Stromal cell of bone marrow (primary cell): ENCODE measurements at places on chromosomes 11 and 22.

DNA sequence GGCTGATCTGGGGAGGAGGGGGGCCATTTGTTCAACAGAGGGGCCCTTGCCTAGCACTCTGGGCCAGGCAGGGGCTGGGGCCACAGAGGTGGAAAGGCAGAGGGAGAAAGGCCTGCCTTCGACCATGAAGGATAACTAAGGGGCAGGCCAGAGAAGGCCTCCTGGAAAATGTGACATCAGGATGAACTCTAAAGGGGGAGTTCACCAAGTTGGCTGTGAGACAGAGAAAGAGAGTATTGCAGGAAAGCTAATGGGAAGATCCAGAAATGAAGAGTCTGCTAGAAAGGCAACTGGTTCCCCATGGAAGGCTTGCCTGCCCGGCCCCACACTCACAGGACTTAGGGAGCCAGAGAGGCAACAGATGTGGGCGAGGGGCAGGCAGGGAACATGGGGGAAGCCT lies 16.3 kb downstream of the CSNK1E start:
- DNase-seq, result no peak

GRCh38 chr22:40533712-40534378 lies 102.7 kb downstream of the MRTFA start:
- peak; percentile 50 for DNase-seq

DNA sequence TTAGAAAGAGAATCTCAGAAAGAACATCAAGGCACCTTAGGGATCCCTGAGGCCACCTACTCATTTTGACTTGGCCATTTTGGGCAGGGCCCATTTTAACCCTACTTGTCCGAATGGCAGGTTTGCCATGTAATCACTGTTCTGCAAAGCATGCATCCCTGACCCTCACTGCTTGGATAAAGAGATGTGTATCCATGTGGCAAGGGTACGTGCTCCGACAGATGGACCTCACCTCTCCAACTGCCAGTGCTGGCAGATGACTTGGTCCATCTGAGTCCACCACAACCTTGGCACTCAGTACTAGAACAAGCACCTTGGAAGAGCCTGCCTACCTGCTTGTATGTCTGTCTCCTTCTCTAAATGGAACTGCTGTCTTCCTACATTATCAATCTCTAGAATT lies 139.4 kb downstream of the SPATA19 start:
- no peak for DNase-seq

- no peak for DNase-seq
These were observed 7.1 kb upstream of the FLI1 start for GRCh38 chr11:128686745-128687177.

GRCh38 chr22:41242396-41243117 lies 1.8 kb upstream of the CHADL start:
- DNase-seq, result no peak

GRCh38 chr22:44182588-44183286 lies 2.0 kb downstream of the PARVG start:
- DNase-seq, result no peak

- no peak for DNase-seq
These were observed 82.0 kb downstream of the CELSR1 start for GRCh38 chr22:46455446-46455845.

GRCh38 chr11:19472679-19473078 lies 231.9 kb upstream of the E2F8 start:
- DNase-seq, result peak; percentile 31

GRCh38 chr11:12248330-12248729 lies 129.0 kb upstream of the PARVA start:
- DNase-seq, result no peak

DNA sequence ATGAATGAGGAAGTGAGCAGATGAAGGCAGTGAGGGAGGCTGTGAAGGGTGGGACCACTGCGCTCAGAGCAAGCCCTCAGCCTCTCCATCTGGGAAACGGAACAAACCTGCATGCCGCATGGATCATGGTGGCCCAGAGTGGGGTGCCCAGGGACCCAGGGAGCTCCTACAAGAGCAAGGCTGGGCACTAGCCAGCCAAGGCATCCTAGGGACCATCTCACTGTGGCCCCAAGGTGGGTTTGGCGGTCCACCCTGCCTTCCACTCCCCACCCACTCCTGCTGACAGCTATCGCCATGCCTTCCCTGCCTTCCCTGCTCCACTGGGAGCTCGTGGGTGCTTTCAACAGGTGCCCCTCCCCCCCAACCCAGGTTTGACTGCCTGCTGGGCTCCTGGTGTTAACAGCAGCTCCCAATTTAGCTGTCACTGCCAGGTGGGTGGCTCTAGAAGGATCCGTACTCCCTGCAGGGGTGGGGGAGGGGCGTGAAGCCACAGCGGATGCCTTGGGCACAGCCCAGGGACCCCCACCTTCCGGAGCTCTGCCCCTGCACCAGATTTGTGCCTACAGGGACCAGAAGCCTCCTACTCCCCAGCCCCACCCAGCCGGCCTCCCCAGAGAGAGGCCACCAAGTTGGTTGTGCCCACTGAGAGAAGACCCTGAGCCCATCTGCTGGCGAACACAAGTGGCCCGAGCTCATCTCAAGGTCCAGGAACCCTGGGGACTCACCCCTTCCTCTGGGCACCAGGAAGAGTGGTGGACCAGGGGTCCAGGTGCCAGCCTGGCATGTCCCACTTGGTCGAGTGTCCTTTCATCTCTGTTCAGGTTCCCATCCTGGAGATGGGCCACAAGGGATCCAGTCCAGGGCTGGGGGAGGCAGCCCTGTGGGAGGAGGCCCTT lies 29.7 kb upstream of the PRODH start:
- no peak for DNase-seq

DNA sequence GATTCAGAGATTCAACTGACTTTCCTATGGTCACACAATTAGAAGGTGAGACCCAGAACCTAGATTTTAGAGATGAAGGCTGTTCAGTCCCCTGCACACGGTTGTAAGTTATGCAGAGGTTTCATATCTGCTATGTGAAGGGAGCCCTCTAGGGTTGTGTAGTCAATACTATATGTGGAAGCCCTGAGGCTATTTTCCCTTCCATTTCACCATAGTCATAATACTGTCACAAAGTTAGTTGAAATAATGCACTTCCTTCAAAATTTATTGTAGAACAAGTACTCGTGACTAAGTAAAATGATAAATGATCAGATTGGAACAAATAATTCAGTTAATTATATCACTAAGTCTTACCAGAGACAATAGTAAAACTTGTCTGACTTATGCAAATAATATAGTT lies 48.8 kb downstream of the ENDOD1 start:
- no peak for DNase-seq

DNA sequence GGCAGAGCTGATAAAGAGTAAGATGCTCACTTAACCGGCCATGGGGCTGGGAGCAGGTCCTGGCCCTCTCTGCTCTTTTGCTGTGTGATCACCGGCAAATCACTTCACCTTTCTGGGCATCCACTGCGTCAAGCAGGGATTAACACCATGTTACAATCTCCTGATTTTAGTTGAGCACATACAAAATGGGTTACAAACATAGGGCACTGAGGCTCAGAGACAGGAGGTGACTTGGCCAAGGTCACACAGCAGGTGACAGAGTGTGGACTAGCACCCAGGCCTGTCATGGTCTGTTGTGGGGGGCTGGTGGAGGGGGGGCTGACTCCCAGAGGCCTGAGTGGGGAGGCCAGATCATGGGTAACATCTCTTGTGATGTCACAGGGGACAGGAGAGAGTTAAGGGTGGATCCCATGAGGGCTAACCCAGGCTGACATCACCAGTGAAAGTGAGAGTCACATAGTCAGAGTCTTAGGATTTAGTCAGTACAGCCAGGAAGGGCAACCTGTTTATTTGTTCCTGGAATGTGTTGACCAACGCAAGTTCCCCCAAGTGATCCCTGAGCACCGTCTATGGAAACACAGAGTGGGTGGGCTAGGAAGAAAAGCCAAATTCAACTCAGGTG lies 27.8 kb downstream of the GDPD5 start:
- no peak for DNase-seq

GRCh38 chr11:116895048-116895757 lies 57.8 kb upstream of the APOA1 start:
- DNase-seq, result no peak

DNA sequence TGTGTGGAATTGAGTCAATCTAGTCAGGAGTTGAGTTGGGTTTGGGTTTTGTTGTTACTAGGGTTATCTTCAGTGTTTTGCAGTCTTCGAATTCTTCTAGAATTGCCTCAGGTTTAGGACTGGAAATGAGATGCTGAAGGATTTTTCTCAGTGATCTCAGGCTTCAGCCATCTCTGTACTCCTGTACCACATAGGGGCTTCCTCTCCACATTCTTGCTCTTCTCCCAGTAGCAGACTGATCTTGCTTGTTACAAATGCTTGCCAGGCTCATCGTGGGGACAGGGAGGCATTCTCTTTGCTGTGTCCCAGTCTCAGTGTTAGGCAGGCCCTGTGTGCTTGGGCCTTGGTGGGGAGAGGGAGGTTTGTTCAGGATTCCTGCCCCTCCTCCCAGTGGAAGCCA lies 96.1 kb downstream of the LRRC32 start:
- DNase-seq, result no peak

DNA sequence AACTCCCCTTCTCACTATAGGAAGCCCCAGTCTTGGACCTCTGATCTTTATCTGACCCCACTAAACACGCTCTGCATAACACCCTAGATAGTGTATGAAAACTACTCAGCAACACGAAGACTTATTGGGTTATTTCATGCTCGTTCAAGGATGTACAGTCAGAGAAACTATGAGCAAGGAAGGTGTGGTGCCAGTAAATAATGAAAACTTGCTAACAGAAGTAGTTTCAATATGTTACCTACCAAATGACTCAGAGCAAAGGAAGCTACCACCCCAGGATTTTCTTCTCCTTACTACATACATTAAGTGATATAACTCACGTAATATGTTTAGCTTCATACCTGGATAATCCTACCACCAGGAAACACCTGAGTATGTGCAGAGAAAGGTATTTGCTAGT lies 25.9 kb upstream of the LYVE1 start:
- no peak for DNase-seq

DNA sequence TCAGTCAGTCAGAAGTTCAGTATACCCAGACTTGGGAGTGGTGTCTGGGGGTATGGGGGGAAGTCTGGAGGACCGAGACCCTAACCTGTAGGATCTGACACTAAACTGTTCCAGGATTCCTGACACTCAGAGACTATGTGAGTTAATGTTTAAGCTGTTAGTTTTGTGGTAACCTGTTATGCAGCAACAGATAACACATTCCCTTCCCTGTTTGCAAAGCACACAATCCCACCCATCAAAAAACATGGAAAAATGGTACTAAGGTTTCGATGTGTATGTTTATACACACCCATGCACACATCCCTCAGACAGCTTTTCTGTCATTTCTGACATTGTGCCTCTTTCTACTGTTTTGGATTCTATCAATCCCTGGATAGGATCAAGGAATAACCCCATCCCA lies 27.6 kb downstream of the ZNF280B start:
- no peak for DNase-seq

DNA sequence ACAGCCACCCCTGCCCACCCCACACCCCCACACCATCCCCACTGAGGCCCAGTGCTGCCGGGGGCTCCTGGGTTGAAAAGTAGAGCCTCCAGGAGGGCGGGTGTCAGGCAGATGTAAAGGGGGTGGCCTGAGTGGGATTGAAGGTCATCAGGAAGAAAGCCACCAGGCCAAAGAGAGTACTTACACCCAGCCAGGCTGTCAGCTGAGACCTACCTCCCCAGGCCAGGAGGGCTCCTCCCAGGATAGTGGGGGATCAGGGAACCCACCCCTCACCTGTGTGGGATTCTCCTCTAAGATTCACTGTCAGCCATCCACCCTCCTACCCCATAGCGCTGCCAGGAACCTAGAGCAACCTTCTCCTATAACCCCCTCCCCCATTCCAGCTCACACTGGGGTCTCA lies 17.2 kb upstream of the FCHSD2 start:
- no peak for DNase-seq

- DNase-seq, result no peak
These were observed 55.4 kb upstream of the PLET1 start for GRCh38 chr11:112315861-112316739.

DNA sequence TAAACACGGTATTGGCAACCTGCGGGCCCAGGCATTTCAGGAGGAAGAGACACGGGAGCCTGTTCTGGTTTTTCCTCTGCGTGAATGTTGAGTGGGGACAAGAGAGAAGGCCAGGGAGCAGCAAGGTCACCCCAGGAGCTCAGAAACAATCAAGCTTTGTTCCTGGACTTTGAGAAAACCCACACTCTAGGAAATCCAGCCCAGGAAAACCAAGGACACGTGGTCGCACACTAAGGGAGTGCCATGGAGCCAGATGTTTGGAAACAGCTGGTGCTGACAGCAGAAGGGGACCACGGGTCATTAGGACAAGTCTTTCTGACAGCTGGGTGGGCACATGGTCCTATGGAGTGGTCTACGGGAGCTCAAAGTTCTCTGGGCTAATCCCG lies 44.1 kb downstream of the MYH9 start:
- no peak for DNase-seq

GRCh38 chr22:43244803-43245527 lies 58.0 kb upstream of the TTLL12 start:
- no peak for DNase-seq

DNA sequence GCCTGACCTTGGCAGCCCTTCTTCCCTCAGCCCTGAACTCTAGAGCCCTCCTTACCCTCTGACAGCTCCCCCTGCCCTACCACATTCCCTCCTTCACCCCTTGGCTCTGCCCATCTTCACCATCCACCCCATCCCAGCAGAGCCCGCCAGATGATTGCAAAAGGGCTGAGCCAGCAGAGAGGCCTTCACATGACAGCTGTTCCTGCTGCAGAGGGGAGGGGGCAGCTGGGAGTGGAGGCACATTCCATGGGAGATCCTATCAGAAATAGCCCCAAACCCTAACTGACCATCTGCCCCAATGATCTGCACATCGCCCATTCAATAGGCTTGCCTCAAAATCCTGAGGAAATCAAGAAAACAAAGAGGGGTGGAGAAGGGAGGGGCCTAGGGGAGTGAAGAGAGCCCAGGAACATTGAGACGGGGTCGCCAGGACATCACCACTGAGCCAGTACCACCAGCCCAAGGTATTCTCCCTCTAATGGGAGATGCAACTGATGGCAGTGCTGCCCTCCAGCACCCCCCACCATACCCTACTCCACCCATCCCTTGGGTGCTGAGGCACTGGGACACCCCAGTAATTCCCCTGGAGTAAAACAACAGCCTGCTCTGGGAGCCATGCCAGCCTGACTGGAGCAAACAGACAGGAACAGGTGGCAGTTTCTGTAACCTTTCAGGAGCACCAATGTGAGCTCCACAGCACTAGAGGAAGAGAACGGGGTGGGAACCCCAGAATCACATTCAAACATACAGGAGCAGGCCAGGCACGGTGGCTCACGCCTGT lies 8.0 kb upstream of the AHNAK start:
- DNase-seq, result no peak

DNA sequence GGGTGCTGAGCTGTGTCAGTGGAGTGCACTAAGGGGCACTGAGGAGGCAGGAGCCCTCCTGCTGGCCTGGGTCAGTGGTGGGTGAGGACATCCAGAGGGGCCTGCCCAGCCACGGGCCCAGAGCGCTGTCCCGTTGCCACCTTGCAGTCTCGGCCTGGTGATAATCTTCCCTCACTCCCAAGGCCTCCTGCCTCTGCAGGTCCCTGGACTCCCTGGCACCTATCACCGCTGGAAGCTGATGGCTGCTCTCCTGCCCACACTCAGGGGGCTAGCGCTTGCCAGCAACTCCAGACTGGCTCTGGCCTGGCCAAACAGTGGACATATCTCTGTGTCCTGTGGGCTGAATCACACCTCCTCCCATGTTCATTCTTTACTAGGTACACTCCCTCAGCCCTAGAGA lies 86.5 kb upstream of the PITPNB start:
- DNase-seq, result no peak

- DNase-seq, result no peak
These were observed 14.0 kb upstream of the ACR start for GRCh38 chr22:50723991-50724390.
